ENCODE measurements at places on chromosomes 1 and 21. TPM values are rescaled to one million over a fixed set of nuclear protein-coding genes. Genes with fewer than 3 reads are reported as not detected.

DNA sequence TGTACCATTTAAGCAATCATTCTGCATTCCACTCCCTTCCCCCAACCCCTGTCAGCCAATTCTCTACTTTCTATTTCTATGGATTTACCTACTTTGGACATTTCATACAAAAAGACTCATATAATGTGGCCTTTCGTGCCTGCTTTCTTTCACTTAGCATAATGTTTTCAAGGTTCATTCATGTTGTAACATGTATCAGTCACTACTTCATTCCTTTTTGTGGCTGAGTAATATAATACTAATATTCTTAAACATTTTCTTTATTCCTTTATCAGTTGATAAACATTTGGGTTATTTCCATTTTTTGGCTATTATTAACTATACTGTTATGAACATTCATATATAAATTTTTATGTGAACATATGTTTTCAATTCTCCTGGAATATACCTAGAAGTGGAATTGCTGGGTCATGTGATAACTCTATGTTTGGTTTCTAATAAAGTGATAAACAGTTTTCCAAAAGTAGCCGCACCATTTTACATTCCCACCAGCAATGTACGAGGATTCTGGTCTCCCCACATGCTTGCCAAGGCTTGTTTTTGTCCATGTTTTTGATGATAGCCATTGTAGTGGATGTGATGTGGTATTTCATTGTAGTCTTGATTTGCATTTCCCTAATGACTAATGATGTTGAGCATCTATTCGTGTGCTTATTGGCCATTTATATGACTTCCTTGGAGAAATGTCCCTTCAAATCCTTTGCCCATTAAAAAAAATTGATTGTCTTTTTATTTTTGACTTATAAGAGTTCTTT is 61.9 kb upstream of the GNG12 start:
- DNase-seq, result no peak

- DNase-seq, result no peak
Observed at GRCh38 chr1:89995598-89996449, 914 bp downstream of the ZNF326 start.

The KIF26B gene
- 0.11 TPM for polyA plus RNA-seq

The HFM1 gene
- 0.23 TPM for polyA plus RNA-seq

The TEX38 gene
- 0.33 TPM for polyA plus RNA-seq
